ENCODE measurements at places on chromosomes 1 and 21.

DNA sequence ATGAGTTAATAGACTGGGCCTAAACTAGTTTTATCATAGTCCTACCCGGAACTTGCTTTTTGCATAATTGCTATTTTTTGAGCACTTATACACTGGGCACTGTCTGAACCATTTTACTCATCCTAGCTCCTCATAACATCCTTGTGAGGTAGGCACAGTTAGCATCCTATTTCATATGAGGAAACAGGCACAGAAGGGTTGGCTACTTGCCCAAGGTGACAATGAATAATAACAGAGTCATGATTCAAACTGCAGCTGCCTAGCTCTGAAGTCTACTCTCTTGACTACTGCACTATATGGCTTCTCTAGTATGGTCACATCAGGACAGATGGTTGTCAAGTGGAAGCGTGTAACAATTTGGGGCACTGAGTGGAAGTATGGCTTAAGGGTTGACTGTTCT is 18.2 kb upstream of the RC3H1 start:
- DNase-seq = no peak

DNA sequence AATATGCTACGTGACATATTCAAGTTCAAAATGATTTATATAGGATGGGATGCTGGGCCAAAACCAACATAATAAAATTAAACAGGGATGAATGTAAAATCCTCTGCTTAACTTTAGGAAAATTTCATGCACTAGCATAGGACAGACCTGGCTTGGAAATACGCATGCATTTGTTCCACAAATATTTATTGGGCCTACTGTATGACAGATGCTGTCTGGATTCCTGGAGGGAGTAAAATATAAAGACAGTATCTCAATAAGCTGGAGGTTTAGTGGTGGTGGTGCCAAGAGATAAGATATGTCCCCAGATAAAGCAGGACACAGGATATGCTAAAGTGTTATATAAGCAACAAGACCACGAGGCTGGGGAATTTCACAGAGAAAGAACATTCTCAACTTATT is 15.1 kb downstream of the RCSD1 start:
- no peak for DNase-seq

GRCh38 chr1:184380468-184380867 is 6.4 kb upstream of the C1orf21 start:
- DNase-seq = no peak

- DNase-seq = no peak
Observed at GRCh38 chr1:218711001-218711400, 365.9 kb downstream of the TGFB2 start.
